Activated T-helper 17 cell treated with anti-CD3 and anti-CD28 coated beads, Interleukin-2, amount 50 U/mL, for 72 hours (primary cell): ENCODE measurements at places on chromosomes 4 and X. TPM values are rescaled to one million over a fixed set of nuclear protein-coding genes. Genes with fewer than 3 reads are reported as not detected.

Gene NOX1
- not detected for total RNA-seq

Gene DKK2
- 0.19 TPM for total RNA-seq

Gene CLCN4
- total RNA-seq, result 0.19 TPM

Gene EDA
- 6.5 TPM for total RNA-seq

Gene ZNF711
- 0.32 TPM for total RNA-seq

Gene FOXR2
- total RNA-seq, result not detected

Gene BEND2
- not detected for total RNA-seq

Gene HPGD
- 43.8 TPM for total RNA-seq

Gene UGT2A2
- not detected for total RNA-seq

Gene STARD8
- total RNA-seq, result 0.52 TPM

Gene SPON2
- total RNA-seq, result 17.3 TPM

Gene TRIM2
- total RNA-seq, result 1.0 TPM

Gene AFM
- total RNA-seq, result not detected

Gene PNMA6F
- not detected for total RNA-seq

Gene VCX
- total RNA-seq, result not detected

Gene ASB9
- total RNA-seq, result 1.5 TPM

Gene ADH7
- total RNA-seq, result not detected

Gene IL1RAPL1
- not detected for total RNA-seq

Gene F11
- total RNA-seq, result not detected

Gene SERTM2
- not detected for total RNA-seq

Gene ADH4
- not detected for total RNA-seq

Gene SLC2A9
- 1.8 TPM for total RNA-seq

Gene ODAPH
- 3.4 TPM for total RNA-seq
